ENCODE measurements at places on chromosomes 5 and 9. TPM values are rescaled to one million over a fixed set of nuclear protein-coding genes. Genes with fewer than 3 reads are reported as not detected.

The ABO gene
- total RNA-seq, result 1.1 TPM

The SLC34A3 gene
- total RNA-seq, result not detected

The SLC23A1 gene
- not detected for total RNA-seq

The TMEM215 gene
- 1.2 TPM for total RNA-seq

The PCDHGA7 gene
- 7.2 TPM for total RNA-seq

DNA sequence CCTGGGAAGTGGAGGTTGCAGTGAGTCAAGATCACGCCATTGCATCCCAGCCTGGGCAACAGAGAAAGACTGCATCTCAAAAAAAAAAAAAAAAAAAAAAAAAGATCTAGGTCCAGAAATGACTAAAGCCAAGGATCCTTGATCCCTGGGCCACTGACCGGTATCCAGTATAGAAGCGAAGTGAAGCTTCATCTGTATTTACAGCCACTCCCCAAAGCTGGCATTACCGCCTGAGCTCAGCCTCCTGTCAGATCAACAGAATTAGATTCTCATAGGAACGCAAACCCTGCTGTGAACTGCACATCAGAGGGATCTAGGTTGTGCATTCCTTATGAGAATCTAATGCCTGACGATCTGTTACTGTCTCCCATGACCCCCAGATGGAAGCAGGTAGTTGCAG lies 9.3 kb downstream of the CSNK1A1 start:
- no peak for DNase-seq

DNA sequence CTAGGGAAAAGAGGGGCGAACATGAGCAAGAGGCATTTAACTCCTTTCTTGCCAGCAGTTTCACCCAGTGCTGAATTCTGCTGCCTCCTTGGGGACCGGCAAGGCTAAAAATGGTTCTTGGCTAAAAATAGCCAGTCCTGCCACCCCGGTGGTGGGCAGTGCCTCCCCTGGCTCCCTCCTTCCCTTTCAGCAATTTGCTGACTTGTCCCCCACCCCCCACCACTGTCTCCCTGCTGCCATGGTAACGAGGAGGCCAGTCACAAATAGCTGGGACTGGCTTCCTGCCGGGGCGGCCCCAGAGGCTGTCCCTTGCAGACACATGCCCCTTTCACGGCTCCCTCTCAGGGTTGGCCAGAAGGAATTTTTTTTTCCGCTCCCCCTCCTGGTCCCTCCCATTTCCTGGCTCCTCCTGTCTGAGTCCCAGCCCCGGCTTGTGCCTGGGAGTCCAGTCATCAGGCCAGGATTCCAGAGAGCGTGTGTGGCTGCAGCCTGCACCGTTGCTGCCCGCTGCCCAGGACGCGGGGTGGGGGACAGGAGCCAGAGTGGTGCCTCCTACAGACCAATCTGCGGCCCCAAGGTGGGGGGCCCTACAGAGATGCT lies 130.3 kb downstream of the RGS3 start:
- peak; percentile 90 for DNase-seq

- DNase-seq, result no peak
Measured at GRCh38 chr9:20786807-20787206, 102.7 kb downstream of the FOCAD start.

DNA sequence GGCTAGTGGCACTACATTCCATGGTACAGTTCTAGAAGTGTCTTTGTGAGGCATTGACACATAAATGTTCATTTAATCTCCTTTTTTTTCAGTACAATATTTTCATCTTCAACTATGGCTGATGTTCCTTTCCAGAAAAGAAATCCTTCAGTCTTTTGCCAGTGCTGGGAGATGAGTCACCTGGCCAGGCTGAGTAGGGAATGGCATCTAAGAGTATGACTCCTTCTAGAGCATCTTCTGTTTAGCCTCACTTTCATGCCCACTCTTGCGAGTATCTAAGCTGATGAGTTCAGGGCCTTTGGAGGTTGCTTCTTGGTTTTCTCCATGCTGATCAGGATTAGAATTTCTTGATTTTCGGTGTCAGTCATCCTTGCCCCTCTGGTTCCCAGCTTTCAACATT lies 124.4 kb downstream of the SLC28A3 start:
- DNase-seq, result no peak

DNA sequence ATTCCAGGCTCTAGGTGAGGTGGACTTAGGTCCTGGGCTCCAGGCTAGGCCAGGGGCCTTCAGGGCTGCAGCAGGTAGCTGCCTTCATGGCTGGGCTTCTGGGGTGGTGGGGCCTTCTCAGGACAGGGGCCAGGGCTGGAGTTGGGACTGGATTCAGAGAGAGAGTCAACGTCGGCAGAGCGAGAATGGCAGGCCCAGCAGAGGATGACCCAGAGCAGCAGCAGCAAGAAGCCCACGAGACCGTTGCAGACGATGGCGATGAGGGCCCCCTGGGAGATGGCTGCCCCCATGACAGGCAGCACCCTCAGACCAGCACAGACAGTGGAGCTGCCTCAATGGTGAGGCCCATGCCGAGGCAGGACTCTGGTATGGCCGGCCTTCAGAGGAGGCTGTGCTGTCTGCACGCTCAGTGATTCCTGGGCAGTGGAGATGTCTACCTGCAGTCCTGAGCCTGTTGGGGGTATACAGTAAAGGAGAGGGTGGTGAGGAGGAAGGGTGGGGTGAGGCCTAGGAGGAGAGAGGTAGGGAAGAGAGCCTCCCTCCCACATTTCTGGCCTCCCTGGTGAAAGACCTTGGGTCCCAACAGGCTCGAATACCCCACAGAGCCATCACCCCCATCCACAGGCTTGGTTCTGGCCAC lies 1.3 kb downstream of the ENHO start:
- no peak for DNase-seq

DNA sequence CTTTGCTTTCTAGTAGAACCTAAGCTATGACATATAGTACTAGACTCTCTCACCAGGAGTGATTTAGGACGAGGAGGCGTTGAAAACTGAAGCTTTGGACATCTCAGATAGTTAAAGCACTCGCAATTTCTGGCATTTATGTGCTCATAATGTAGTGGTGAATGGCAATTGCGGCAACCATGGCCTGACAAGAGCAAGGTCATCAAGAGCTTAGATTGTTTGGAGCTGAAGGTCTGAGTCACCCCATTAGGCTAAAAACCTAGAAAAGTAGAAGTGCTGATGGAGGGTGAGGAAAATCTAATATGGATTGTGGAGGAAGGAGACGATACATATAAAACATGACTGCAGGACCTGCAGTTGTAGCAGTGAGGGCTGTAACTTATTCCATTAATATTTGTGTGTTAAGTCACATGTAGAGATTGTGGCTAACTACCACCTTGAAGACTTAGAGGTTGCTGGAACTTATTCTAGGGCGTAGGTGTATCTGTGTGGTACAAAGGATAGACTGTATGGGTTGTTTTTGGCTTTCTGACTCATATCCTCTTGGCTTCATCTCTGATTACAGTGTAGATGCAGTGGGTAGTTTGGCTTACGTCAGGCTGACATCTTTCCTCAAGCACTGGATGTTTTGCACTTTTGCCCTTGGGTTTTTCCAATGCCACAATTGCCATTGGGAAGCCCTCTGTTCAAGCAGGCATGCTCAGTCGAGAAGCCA lies 138.9 kb upstream of the CDKN2B start:
- no peak for DNase-seq

DNA sequence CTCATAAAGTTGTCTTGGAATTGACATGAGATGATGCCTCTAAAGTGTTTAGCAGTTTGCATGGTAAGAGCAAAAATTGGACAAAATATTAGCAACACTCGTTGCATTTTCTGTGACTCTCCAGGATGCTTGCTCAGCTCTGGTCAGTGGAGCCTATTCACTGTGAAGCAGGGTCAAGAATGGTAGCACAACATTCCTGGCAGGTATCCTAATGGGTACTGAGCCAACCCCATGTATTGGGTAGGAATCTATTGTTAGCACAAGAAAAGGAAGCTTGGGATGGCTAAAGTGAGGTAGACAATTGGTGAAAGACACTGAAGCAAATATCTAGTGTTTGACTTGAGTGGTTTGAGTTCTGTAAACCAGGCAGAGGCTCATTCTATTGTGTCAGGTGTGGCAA lies 10.4 kb upstream of the ACTBL2 start:
- no peak for DNase-seq

DNA sequence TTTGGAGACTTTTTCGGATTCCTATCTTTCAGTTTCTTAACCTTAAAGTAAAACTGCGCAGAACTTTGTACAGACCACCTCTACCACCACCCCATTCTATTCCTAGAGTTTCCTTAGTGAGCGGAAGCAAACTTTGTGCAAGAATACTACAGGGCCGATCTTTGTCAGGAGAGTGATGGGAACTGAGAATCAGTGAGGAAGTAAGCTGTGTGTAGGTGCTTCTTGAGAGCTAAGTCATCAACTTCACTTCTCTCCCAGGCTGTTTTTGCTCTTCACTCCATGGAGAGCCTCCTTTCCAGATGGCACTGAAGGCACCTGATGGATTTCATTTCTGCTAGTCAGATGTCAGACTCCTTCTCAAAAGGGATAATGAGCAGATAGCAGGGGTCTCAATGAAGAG lies 127.3 kb downstream of the SPATA31D1 start:
- DNase-seq, result no peak

GRCh38 chr9:130042406-130042884 lies 544 bp downstream of the FNBP1 start:
- peak; percentile 29 for DNase-seq

DNA sequence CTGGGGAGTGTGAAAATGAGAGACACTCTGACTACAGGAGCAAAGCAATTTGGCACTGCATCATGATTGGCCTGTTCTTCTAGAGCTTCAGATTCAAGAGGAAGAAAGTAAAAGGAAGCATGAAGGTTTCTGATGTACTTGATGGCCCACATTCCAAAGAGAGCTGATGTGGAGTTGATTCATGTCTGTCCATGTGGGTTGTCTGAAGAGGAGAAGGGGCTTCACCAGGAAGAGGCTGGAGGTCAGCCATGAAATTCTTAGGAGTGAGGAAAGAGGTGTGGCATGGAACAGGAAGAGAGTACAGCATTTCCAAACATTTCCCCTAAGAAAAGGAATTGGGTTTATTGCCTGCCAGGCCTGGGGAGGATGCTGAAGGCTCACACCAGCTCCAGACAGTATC lies 70.7 kb downstream of the PTCD2 start:
- no peak for DNase-seq

GRCh38 chr5:53089481-53089991 lies 20.0 kb downstream of the MOCS2 start:
- no peak for DNase-seq

DNA sequence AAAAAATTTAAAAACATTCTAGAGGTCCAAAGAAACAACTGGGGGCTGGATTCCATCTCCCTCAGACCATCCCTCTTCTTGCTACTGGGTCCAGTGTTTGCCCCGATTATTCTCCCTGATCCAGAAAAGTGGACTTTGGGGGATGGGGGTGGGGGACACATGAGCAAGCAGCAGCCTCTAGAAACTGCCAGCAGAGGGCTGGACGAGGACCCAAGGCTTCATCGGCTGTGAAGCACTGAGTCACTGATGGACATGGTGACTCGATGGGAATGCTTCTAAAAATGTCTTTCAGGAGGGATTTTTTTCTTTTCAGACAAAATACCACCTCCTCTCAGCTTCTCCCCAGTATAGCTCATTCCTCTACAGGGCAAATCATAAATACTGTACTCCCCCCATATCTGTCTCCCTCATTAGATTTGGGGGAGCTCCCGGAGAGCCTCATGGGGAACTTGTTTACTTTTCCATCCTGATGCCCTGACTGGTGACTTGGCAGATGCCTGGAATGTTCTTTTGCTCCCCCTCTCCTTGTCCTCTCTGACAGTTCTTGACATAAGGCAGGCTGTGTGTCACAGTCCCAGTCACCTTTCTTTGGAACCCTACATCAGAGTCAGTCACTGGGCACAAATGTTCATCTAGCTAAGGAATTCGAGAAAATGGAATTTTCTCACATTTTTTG lies 67.2 kb upstream of the STC2 start:
- DNase-seq, result no peak

DNA sequence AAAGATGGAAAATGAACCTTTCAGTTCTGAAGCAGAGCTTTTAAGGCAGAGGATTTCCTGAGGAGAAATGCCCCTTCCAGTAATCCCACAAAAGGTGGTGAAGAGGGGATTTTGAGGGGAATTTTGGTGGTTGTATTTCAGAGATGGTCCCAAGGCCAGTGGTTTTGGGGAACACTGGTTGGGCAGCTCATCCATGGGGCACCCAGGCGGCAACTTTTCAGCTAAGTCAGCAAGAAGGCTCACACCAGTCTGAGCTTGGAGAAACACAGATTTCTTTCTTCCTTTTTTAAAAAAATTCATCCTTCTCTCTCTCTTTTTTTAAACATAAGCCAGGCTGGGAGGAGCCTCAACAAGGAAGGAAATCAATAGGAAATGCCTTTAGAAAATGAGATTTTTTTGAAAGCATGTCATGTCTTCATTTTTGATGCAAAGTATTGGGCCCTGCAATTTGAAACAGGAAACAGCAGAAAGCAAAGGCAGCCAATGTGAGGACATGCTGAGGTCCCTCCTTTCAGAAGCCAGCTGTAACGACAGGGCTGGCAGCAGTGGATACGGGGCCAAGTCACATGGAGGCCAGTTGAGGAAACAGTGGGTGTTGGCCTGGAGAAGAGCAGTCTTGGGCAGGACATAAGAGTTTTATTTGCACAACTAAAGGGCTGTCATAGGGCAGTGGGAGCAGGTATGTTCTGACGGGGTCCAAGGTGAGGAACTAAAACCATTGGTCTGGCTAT lies 155.3 kb upstream of the KLF4 start:
- no peak for DNase-seq

DNA sequence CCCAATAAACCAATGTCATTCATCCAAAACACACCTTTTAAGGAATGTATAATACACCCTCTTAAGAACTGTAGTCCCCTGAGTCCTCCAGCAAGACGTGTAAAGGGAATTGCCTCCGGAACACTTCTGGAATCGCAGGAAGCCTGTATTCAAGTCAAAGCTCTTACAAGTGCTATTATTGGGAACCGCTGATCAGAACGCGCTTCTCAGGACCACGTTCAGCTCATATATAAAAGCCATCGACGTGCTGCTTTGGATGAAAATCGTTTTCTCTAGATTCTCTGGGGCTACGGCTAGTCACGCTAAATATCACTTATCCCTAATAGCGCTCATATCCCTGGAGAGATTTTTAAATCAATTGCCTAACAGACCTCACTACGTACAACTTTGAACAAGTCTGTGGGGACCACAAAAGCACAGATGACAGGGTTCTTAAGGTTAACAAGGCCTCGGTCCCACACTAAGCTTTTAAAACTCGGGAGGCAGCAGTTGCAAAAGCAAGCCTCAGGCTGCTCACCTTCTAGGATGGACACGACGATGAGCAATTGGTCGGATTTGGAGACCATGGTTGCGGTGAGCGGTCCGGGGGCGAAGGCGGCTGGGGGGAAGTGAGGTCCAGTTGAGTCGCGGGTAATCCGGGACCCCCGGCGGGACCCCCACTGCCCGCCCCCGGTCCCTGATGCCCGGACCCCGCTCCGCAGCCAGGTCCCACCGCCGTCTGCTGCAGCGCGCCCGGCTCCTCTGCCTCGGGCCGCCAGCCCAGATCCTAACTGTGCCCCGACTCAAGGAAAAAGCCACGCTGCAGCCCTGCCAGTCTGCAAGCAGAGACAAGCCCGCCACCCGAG lies 548 bp downstream of the CEP120 start:
- no peak for DNase-seq

GRCh38 chr9:112072721-112073638 lies 102.1 kb downstream of the SUSD1 start:
- no peak for DNase-seq

GRCh38 chr5:76469656-76470290 lies 66.7 kb downstream of the IQGAP2 start:
- no peak for DNase-seq

Data from dorsolateral prefrontal cortex (tissue), 122 donors.